ENCODE measurements at places on chromosomes 11 and 22. TPM values are rescaled to one million over a fixed set of nuclear protein-coding genes. Genes with fewer than 3 reads are reported as not detected.
A peak's percentile ranks its signal among the peaks of the same experiment; 100 is the strongest.

- no peak for DNase-seq
Measured at GRCh38 chr11:90438069-90438468, 215.2 kb upstream of the CHORDC1 start.

- DNase-seq = no peak
Measured at GRCh38 chr11:120340529-120340928, 4.3 kb downstream of the ARHGEF12 start.

- DNase-seq = no peak
Measured at GRCh38 chr22:50665212-50665611, 7.4 kb upstream of the SHANK3 start.

DNA sequence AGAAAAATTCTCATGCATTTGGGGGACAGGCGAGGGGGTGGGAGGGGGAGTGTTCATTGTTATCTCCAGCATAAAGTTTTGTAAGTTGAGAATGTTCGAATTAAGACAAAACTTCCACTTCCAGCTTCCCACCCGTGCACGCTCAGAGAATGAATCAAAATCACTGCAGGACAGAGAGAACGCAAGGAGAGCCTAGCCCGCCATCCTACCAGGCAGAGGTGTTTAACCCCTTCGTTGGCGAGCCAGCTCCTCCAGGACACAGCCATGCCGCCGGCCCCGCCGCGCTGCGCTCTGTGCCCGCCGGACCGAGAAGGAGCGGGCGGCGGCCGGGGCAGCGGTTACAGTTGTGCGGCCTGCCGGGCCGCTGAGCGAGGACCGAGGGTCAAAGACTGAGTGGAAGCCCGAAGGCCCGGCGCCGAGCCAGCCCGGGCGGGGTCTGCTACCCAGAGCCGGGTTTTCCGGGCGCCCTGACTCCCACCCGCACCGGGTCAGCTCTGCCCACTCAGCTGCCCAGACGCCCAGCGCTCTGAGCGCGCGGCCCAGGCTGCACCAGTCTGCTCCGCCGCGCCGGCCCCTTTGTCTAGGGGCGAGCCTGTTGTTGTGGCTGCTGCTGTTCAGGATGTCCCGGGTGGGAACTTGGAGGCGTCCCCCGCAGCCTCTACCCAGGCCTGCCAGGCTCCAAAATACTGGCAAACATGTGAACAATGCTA is at the start of gene NOX4:
TSS of gene NOX4 (minus strand) at position 395 of the 710 bp plus-strand sequence. CDS start at position 266, 129 bp downstream.
- peak; percentile 56 for DNase-seq

DNA sequence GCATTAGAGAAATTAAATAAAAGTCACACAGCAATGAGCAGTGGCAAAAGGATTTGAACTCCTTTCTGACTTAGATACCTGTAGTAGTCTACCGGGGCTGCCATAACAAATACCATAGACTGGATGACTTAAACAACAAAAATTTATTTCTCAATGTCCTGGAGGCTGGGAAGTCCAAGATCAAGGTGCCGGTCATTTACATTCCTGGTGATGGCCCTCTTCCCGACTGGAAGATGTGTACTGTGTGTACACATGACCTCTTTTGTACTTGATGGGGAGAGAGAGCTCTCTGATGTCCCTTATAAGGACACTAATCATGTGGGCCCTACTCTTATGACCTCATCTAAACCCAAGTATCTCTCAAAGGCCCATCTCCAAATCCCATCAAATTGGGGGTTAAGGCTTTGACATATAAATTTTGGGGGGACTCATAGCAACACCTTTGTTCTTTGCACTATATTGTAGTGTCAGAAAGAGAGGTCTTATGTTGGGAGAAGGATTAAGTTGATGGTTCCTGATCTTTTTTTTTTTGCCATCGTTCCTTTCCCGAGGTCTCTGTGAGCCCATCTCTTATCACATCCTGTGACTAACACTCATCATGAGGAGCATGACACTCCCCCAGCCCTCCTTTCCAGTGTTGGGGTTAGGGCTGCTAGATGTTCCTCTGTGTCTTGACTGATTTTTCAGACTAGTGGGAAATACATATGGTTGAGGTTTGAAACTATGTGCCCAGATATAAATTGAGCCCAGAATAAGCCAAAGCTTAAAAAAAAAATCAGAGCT is 104.3 kb downstream of the TRAF6 start:
- no peak for DNase-seq

DNA sequence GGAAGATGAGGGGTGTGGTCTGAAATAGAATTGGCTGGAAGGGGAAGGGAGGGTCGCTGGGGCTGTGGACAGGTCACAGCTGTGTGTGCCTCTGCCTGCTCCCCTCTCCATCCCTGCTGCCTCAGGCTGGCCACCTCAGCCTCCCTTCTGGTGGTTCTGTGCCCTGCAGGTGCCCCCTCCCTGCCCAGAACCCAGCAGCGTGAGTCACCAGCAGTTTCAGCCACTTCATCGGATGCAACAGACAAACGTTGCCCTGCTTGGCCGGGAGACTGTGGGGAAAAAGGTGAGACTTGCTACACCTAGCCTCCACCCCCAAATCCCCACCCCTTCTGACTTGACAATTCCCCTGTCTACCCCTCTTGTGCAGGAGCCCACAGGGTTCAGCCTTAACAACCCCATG is 21.8 kb upstream of the LRRC10B start:
- DNase-seq = no peak

DNA sequence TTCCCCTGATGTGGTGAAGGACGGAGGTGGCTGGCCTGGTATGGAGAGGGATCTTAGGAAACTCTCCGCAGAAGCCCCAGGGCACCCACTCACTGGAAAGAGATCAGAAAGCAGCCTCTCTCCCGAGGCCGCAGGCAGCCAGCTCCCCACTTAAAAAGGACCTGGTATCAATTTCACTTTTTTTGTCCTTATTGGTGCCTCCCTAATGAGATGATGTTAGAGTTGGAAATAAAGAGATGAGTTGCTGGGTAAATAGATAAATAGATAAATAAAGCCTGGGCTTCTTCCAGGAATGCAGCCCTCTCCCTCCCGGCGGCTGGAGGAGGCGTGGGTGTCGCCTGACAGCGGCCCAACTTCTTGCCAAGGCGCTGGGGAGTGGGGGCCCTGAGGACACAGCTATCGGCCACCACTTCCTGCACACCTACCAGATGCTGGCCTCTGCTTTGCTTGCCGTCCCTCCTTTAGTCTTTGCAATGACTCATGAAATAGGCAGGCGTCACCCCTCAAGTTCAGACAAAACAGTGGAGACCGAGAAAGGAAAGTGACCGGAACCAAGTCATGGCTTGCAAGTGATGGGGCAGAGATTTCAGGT is 42.9 kb downstream of the LINC01488 start:
- no peak for DNase-seq

DNA sequence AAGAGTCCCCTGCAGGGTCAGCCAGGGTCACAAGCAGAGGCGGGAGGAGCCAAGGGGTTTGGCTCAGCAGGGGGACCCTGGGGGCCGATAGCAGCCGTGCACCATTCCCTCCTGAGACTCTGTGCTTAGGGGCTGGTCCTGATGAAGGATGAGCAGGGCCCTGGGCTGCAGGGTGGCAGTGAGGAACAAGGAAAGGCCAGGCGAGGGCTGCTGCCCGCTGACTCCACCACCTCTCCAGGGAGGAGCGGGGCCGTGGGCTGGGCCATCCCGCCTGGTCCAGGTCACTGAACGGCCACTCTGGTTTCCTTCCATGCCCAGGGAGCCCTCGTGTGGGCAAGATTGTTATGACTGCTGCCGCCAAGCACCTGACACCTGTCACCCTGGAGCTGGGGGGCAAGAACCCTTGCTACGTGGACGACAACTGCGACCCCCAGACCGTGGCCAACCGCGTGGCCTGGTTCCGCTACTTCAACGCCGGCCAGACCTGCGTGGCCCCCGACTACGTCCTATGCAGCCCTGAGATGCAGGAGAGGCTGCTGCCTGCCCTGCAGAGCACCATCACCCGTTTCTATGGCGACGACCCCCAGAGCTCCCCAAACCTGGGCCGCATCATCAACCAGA is 9.2 kb upstream of the NDUFS8 start:
- no peak for DNase-seq

DNA sequence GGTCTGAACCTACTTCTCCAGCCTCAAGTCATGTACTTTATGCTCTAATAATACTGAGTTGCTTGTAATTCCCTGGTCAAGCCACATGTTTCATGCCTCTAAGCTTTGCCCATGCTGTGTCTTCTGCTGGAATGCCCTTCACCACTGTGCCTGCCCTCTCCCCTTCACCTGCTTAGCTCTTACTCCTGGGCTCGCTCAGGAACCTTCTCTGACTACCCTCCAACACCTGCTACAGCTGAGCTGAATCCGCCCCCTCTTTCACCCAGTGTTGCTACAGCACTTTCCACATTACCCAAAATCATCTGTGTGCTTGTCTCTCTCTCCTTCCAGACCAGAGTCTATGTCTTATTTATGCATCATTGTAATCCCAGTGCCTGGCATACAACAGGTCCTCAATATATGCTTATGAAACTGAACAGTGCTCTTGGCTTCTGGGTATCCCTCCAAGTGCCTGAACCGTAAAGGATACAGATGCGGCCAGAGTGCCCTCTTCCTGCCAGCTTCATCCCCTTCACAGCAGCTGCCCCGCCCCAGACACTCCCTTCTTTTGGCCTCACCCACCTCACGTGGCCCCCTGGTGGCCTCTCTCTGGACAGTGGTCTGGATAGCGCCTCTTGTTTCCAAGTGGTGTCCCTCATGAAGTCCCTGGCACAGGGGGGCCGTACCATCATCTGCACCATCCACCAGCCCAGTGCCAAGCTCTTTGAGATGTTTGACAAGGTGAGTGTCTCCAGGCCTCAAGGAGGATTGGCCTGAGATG is 7.1 kb downstream of the ABCG4 start:
- no peak for DNase-seq

- no peak for DNase-seq
Measured at GRCh38 chr22:32951076-32951806, 106.9 kb downstream of the SYN3 start.

Gene SORL1
- 5.2 TPM for total RNA-seq

Gene SGSM1
- total RNA-seq = 10.0 TPM

Gene TRIM66
- total RNA-seq = 10.1 TPM

Gene TPP1
- 73.5 TPM for total RNA-seq

Gene NPAS4
- not detected for total RNA-seq
